Breast epithelium (tissue), 4 donors: ENCODE measurements at places on chromosomes 16 and 17. TPM values are rescaled to one million over a fixed set of nuclear protein-coding genes. Genes with fewer than 3 reads are reported as not detected.

Gene CEP95
- total RNA-seq: 74.4 TPM

Gene AANAT
- total RNA-seq: not detected

Gene ZSCAN10
- total RNA-seq: not detected

Gene NARF
- total RNA-seq: 31.9 TPM

- no peak for DNase-seq
Measured at GRCh38 chr17:76888661-76889060, 20.5 kb downstream of the MGAT5B start.
